ENCODE measurements at places on chromosomes 6 and 20.

DNA sequence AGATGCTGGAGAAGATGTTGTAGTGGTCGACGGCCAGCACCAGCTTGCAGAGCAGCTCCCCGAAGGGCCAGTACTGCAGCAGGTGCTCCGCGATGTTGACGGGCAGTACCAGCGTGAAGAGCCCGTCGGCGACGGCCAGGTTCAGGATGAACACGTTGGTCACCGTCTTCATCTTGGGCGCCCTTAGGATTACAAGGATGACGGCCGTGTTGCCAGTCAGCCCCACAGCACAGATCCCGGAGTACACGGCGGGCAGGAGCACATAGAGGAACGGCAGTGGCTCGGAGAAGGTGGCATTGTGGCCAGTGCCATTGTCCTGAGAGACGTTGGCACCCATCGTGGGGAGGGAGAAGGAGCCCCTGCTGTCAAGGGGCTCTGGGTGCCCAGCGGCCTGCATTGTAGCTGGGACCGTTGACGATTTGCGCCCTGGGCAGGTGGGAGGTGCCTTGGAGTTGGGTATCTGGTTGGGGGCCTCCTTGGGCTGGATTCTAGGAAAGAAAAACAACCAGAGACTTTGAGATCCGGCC, 867 bp downstream of the NPBWR2 start:
- no peak for DNase-seq

DNA sequence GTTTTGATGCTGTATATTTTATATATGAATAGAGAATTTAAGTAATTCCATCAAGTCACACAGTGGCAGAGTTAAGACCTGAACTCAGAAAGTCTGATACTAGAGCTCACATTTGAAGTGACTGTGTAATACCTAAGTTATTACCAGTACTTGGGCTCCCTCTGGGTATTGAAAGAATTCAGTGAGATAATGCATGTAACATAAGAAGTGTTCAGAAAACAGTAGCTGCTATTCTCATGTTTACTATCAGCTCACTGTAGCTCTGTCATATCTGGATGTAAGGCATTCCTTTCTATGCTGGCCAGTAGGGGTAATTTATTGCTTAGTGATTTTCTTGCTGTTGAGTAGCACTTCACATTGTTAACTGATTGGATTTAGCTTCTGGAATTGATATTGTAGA, 44.6 kb downstream of the NKX2-4 start:
- no peak for DNase-seq

GRCh38 chr20:39986173-39986904, 702.7 kb downstream of the MAFB start:
- DNase-seq, result no peak

DNA sequence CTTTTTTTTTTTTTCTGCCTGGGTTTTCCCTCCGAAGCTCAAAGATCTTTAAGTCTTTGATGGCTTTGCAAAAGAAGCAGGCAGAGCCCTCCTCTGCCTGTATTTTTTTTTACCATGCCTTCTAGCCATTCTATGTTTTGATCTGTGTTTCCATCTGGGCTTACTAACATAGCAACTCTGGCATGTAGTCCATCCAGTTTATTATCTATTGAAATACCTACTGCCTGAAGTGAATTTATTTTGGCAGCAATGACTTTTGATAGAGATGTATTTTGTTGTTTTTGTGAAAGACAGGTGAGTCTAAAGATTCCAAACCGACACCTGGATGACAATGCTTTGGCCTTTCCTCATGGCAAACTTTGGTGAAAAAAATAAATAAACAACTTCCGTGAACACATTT, 1157.7 kb upstream of the MAP3K7 start:
- no peak for DNase-seq

DNA sequence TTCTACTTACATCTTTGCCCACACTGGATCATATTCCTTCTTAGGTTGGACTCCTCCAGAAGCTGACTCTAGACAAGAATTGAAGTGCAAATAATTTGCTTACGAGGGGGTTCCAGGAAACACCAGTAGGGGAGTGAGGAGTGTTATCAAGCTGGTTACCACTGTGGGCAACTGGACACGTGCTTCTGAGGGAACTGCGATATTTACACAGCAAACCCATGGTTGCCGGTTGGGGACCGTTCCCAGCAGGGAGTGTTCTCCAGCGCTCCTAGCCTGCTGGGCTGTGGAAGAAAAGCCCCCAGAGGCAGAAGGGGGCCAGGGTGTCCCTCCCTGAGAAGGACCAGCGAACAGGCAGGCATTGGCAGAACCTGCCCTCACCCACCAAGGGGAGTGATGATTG, 21.7 kb downstream of the MDFI start:
- DNase-seq, result no peak

DNA sequence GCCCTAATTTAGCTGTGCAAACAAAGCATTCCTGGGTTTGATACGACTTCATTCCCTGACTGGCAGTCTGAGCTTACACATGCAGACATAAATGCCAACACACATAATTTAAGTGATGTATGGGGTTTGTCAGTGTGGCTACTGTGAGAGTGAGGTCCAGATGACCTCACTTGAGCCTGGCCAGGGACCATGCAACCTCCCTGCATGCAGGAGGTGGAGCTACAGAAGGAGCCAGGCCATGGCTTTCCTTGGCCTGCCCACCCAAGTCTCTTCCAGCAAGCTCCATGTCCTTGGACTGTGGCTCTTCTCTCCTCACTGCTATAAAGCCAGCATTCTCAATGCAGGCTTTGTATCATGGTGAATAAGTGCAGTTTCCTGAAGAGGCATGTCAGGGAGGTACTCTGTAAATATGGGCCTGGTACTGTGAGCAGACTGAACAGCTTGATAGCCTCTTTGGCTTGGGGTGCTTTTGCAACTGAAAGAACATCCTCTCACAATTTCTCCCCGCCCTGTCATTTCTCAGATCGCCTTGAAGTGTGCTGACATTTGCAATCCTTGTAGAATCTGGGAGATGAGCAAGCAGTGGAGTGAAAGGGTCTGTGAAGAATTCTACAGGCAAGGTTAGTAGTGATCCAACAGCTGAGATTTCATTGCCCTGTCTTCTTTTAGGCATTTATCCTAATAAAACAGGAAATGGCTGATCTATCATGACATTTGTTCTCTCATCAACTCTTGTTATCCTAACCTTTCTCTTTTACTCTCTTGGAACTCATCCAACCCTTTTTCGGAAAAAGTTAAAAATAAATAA, 69.2 kb downstream of the MTFR2 start:
- no peak for DNase-seq

- no peak for DNase-seq
Observed at GRCh38 chr6:146265056-146265455, 236.2 kb downstream of the GRM1 start.

DNA sequence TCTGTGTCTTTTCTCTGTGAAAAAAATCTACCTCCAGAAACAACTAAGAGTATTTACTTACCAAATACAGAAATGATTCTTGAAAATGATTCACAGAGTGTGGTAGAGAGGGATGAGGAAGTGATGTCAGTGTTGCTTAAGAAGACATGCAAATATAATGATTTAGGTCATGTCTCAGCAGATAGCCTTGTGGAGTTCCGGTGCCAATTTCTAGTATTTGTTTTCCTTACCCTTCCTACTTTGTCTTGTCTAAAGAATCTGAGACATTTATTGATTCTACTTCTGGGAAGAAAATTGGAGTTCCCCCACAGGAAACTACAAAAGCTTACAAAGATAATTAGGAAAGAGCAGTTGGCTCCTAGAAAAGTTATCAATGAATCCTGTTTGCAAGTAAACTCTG, 68.8 kb downstream of the GJA1 start:
- DNase-seq, result peak; percentile 51

DNA sequence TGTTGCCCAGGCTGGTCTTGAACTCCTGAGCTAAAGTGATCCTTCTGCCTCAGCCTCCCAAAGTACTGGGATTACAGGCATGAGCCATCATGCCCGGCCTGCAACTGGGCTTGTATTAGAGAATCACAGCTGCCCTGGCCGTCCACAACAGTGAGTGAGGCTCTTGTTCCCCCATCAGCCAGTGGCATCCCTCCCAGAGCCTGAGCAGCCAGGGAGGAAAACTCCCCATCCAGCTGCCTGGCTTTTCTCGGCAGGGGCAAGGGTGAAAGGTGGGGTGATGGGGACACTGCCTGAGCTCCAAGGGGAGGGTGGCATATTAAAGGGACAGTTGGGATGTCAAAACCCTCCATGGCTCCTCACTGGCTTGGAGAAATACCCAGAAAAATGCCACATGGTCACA, 185.6 kb downstream of the NFATC2 start:
- DNase-seq, result no peak

- no peak for DNase-seq
Observed at GRCh38 chr20:4076671-4077070, 61.3 kb upstream of the RNF24 start.

DNA sequence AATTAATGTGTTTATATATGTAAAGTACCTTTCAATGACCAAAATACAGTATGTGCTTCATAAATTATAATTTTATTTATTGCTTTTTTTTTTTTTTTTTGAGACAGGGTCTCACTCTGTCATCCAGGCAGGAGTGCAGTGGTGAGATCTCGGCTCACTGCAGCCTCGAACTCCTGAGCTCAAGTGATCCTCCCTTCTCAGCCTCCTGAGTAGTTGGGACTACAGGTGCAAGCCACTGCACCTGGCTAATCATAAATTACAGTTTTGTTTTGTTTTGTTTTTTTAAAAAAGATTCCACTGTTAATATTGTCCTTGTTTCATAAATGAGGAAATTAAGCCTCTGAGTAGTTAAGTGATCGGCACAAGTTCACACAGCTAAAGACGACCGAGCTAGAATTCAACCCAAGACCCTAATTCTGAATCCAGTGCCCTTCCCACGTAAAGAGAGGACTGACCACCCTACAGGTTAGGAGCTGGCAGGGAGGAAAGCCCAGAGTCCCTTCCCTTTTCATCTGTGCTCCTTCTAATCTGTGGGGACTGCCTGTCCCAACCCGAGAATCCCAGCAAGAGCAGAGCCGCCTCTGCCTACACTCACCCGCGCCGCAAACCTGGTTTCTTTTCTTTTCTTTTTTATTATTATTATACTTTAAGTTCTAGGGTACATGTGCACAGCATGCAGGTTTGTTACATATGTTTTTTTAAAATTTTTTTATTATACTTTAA, 8.5 kb upstream of the GDF5 start:
- no peak for DNase-seq

DNA sequence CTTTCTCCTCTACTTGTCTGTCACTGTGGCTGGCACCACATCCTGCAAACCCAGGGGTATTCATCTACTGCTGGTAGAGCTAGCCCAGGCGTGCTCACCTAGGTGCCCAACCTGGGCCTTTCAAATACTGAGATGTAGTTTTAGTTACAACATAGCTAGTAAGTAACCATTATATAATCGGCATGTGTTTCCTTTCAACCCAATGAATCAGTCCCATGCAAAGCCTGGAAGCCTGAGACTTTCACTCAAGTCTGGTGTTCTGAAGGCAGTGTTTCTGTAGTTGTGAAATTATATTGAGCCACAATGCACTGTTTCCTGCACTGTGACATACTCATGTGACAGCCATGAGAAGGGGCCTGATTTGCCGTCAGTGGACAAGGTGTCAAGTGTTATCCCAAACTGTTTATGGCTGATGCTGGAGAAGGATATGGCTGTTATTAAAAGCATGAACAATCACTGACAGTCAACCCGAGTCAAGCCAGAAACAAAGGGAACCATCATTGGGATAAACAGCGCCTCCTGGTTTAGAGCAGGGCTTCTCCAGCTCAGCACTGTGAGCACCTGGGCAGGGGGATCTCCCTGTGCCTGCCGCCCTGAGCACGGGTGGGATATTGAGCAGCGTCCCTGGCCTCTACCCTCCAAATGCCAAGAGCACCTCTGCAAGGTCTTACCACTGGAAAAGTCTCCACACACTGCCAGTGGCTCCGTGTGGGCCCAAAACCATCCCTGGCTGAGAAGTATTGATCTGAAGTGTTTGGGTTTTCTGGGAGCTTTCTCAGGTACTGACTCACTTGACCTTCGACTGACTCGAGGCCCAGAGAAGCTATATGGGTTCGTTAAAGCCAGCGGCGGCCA, 1.6 kb downstream of the PSMA7 start:
- DNase-seq, result peak; percentile 45

GRCh38 chr6:10759884-10760329, 12.3 kb downstream of the TMEM14B start:
- DNase-seq, result no peak

GRCh38 chr6:85118233-85118632, 331.6 kb upstream of the NT5E start:
- DNase-seq, result no peak

- no peak for DNase-seq
Observed at GRCh38 chr6:130671577-130671976, 155.6 kb upstream of the SMLR1 start.

DNA sequence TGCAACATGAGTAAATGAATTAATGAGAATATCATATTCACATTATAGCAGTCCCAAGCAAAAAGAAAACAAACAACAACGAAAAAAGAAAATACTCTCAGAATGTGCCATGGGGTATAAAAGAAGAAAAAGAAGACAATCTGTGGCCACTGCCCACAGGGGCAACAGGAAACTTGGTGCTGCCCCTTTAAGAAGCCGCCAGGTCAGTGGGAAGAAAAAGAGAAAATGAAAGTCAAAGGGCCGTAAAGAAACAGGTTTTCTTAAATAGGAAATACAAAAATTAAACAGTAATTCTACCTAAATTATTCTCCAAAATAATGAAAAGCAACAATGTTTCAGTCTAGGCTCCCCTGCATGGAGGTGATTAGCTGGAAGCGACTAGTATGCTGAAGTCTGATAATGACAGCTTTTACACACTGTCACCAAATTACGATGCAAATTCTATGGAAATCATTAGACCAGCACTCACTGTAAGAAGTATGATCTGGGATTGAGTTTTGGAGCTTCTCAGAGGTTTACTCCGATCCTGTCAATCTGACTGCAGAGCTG, 23.6 kb downstream of the GMDS start:
- DNase-seq, result peak; percentile 45

GRCh38 chr20:50514750-50515149, 4.6 kb downstream of the PTPN1 start:
- DNase-seq, result no peak

DNA sequence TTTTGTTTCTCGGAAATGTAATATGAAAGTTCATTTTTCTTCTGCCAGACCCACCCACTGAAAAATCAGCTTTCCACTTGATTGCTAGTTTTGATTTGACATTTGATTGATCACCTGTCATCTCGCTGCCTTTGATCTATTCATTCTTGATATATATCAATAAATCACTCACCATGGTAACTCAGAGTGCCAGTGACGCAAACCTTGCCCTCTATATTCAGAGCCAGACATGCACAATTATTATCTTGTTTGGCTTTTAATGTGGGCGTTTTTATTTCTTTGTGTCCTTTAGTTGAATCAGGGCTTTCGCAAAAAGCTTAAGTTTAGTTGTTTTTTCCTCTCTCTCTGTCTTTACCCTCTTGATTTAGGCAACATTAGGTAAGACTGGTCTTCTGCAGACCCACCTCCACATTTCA, 2.0 kb downstream of the TSHZ2 start:
- no peak for DNase-seq

GRCh38 chr20:3693376-3693775, 11.6 kb upstream of the ADAM33 start:
- no peak for DNase-seq

Data from AML-193 (cell line).